ENCODE measurements at places on chromosomes 2 and 18.

GRCh38 chr2:28174211-28174610 is 218.4 kb upstream of the FOSL2 start:
- DNase-seq: no peak

DNA sequence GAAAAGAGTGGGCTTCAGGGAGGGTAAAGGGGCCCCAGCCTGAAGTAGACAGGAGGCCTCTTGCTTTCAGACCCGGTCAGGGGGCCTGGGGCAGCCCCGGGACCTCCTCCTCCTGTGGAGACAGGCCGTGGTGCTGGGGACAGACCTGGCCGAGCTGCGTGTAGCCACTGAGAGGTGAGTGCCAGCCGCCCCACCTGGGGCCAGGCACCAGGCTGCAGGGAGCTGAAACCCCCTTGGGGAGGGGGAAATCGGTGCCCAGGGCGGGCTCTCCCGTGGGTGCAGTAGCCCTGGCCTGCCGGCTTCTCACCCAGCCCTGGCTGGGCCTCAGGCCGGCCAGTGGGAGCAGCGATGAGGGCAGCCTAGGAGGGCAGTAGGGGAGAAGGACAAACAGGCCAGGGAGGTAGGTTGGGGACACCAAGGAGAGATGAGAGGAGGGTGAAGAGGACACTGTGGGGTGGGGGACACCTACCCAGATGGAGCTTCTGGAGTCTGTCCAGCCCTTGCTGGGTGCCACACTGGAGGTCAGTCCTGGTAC is 24.0 kb downstream of the CROCC2 start:
- DNase-seq: no peak

GRCh38 chr2:241218131-241219029 is 29.9 kb downstream of the ANO7 start:
- DNase-seq: peak; percentile 74

GRCh38 chr2:56217106-56217505 is 33.3 kb downstream of the CCDC85A start:
- no peak for DNase-seq

DNA sequence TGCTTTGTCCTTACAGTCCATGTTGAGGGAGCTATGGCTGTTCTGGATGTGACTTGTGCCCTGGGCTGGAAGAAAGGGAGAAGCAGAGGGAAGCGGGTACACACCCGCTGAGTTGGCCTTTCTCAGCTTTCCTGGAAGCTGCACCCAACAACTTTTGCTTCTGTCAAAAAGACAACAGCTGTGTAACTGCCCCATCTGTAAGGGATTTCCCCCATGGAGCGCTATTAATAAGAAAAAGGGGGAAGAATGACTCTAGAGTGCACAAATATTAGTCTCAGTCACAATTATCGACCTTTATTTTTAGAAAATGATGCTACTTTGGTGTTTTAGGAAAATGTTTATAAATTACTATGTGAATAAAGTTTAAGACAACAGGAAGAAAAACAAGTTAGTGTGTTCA is 368.3 kb downstream of the RAD51AP2 start:
- no peak for DNase-seq

DNA sequence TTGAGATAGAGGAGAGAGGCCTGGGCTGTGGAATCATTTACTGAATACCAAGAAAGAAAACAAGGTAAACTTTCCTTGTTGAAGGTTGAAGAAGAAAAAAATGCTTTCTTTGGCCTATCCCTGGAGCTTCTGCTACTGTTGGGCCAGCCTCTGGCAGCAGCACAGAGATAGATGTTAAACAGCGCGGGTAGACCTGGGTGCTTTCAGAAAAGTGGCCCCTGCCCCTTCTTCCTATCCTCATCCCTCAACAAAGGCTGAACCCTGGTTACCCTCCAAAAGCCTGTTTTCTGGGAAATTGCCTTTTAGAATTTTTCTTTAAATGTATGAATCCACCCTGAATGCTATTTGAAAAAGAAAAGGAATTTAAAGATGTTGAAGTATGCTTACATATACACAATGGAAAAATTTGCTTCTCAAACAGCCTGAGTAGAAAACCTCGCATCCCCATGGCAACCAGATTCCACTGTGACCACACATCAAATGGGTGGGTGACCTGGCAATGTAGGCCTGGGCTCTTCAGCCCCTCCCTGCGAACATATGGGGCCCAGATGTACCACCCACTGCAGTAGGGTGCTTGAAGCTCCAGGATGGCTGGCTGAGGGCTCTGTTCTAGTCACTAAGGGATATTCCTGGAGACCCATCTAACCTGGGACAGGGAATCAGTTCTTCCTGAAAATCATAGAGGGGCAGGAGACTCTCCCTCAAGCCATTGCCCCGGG is 23.4 kb upstream of the CHRNA1 start:
- DNase-seq: peak; percentile 89

DNA sequence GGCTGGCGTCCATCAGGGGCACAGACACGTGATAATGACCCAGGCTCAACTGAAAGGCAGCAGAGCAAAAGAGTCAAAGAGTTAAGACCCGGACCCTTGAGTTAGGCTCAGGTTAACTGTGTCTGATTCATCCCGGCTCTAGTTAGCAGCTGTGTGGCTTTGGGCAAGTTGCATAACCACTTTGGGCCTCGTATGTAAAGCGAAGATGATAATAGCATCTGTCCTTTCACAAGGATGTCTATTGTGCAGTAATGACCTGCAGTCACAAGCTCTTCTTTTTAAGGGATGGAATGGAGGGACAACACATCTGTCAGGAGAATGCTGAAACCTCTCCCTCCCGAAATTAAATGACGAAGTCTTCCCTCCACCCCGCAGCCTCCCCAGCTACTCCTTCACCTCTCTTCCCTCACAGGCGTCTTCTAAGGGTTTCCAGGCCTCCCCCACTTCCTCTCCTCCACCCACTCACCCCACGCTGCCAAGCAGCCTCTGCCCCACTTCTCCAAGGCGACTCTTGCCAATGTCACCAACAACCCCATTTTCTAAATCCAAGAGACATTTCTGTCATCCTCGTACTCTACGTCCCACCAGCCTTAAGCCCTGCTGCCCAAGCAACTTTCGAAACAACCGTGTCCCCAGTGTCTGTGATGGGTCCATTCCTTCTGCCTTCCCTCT is 135.1 kb upstream of the ID2 start:
- DNase-seq: no peak

DNA sequence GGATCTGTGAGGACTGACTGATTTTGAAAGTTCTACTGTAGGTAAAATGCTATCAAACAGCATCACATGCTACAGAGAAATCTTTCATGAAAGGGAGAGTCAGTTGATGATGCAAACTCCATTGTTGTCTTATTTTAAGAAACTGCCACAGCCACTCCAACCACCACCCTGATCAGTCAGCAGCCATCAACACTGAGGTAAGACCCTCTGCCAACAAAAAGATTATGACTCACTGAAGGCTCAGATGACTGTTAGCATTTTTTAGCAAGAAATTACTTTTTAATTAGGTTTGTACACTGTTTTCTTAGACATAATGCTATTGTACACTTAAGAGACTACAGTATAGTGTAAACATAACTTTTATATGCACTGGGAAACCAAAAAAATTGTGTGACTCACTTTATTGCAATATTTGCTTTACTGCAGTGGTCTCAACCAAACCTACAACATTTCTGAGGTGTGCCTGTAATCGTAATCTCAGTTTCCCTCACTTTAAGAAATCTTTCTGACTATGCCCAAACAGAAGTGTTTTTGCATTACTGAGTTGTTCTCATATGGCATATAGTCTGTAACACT is 42.8 kb downstream of the METTL8 start:
- no peak for DNase-seq

- DNase-seq: no peak
These were observed 984.5 kb downstream of the TSN start for GRCh38 chr2:122739732-122740593.

DNA sequence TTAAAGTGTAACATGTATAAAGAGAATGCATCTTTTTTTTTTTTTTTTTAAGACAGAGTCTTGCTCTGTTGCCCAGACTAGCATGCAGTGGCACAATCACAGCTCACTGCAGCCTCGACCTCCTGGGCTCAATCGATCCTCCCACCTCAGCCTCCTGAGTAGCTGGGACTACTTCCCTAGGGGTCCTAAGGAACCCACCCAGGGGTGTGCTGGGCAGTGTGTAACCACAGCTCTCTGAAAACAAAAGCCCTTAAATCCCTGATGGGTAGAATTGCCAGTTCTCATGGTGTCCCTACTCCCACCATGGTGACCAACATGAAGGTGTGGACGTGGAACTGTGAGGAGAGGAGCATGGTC is 105.6 kb upstream of the ST3GAL5 start:
- no peak for DNase-seq

- DNase-seq: no peak
These were observed 48.0 kb upstream of the NFE2L2 start for GRCh38 chr2:177312562-177312961.

DNA sequence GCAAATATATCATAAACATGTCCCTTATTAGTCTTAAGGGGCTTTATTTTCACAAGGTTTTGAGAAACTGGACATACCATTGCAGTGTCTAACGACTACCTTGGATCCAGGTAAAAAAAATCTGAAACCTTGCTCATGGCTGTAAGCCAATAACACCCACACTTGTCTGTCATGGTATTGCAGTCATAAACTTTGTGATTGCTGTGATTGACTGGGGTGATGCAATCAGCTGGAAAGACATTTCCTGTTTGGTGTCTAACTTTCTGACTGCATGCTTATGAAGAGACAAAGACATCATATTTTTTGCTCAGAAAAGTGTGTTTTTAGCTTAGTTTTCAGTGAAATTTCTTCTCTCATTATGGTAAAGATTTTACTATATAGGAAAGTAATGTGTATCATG is 635.0 kb downstream of the TSN start:
- DNase-seq: no peak

DNA sequence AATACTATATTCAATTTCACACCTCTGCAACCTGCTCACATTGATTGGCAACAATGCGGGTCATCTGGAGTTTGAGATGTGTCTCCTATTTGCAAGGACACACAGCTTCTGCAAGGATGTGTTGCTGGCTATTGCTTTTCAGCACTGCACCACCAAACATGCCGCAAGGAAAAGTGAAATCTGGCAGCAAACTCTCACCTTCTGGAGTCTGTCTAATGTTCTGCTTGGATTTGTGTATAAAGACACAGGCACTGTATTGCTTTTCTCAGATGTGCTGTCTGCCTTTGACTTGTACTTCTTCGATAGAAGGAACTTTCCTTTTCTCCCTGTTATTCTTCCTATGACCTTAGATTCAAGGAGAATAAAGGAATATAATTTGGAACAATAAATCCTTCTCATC is 138.6 kb upstream of the EPHA4 start:
- no peak for DNase-seq

GRCh38 chr2:37634914-37635503 is 36.4 kb downstream of the CDC42EP3 start:
- DNase-seq: no peak
